ENCODE measurements at places on chromosomes 12 and 14. TPM values are rescaled to one million over a fixed set of nuclear protein-coding genes. Genes with fewer than 3 reads are reported as not detected.

YARS2 gene
- 18.5 TPM for total RNA-seq

KLRB1 gene
- total RNA-seq: 4.3 TPM

LALBA gene
- not detected for total RNA-seq

DNA sequence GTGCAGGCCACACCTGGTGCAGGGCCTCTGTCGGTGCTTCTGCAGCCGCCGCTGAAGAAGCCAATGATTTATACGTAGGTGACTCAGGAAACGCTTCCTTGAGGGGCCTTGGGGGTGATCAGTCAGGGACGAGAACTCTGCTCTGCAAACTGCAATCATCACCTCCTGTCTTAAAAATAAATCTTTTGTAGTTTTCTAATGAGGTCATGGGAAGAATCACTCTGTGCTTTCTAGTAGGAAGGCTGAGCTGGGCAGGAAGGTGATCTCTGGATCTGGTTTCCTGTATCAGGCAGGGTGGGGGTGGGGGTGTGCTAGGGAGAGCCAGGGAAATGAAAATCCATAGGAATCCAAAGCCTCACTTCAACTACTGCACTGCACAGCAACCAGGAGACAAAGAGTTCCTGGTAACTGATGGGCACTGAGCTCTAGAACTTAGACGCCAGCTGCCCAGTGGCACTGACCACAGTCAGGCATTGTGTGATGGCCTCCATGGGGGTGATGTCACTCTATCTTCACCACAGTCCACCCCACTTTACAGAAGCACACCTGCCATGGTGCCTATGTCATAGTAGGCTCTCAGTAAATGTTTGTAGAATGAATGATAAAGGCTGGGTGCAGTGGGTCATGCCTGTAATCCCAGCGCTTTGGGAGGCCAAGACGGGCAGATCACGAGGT, 292.4 kb upstream of the PWP1 start:
- DNase-seq: no peak

DNA sequence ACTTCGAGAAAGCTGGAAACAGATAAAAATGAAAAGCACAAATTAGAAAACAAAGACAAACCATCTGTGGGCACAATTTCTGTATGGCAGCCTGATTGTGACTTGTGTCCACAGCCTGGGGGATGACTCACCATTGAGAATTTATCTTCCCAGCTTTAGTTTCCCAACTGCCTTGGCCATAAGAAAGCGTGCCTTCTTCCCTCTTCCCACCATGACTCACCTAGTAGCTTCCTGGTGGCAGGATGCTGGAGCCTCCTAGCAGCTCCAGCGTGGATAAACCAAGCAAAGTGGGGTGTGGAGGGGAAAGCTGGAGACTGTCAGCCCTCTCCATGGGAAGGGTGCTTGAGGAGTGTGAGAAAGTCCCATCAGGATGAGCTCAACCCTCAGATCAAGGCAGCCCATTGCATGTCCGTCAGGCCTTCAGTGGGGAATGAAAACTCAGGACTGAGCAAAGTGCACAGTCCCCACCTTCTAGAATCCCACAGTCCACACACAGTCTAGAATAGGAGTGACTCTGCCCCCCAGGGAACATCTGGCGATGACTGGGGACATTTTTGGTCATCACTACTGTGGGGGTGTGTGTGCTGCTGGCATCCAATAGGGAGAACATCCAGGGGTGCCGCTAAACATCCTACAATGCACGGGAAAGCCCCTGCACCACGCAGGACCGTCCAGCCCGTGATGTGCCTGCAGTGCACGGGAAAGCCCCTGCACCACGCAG, 22.4 kb upstream of the SERPINA6 start:
- no peak for DNase-seq

- DNase-seq: no peak
Observed at GRCh38 chr12:57390174-57390573, 40.7 kb downstream of the R3HDM2 start.

DNA sequence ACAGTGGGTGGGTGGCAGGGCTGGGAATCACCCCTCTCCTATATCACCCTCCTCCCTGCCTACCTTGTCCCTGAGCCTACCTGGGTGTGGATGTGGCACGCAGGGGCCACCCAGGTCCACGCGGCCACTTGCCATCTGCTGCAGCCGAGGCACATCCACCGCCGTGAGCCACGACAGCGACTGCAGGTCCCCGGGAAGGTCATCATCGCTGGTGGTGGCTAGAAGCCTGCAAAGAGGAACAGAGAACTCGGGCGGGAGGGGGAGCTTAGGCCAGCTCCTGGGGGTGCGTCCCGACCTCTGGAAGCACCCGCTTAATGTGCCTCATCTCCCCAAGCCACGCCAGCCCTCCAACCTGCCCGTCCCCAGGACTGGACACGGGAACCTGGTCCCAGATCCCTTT, 19.0 kb downstream of the FOXN4 start:
- no peak for DNase-seq

DNA sequence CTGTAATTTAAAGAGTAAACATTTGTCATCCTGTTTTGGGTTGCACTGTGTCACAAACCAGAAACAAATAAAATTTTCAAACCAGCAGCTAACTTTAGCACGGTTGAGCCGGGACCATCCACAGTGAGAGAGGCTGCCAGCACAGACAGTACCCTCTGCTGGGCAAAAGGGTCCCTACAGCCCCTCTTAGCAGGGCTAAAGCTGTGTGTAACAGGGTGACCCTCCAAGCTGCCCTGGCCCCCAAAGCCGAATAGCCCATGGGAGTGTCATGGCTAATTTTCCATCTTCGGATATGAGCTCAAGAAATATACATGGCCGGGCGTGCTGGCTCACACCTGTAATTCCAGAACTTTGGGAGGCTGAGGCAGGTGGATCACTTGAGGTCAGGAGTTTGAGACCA, 157.1 kb upstream of the GRIN2B start:
- no peak for DNase-seq

- DNase-seq: no peak
Observed at GRCh38 chr14:52369305-52369801, 55.2 kb downstream of the PTGER2 start.

PTPRQ gene
- 7.8 TPM for total RNA-seq

DNA sequence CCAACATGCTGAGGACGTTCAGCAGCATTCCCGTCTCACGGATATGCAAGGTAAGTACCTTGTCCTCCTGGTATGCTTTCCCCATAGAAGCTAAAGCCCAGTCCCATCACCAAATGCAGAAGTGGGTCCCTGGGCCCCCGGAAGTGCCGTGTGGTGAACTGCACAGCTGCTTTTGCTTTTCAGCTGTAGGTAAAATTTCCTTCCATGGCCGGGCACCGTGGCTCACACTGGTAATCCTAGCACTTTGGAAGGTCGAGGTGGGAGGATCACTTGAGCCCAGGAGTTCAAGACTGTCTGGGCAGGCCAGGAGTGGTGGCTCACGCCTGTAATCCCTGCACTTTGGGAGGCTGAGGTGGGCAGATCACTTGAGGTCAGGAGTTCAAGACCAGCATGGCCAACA, 44.1 kb downstream of the HSP90AA1 start:
- DNase-seq: no peak

RPS6KL1 gene
- total RNA-seq: 2.0 TPM

AICDA gene
- 0.77 TPM for total RNA-seq

DNA sequence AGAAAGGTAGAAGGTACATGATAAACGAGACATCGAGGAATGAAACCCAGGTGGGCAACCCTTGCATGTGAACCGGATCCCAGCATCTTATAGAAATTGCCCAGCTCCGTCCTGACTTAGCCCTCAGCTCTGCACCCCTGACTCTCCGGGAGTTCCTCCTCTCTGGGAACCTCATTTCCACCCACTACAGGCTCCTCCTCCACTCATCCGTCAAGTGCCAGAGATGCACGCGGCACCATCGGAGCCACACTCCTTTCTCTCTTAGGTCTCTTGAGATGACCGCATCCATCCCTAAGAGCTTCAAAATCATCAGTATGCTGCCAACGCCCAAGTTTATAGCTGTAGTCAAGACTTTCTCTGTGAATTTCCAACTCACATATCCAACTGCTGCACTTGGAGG, 84.7 kb downstream of the TTC7B start:
- no peak for DNase-seq

KRT78 gene
- not detected for total RNA-seq

BMP4 gene
- 11.5 TPM for total RNA-seq

GRCh38 chr14:30252783-30253674, 305.9 kb upstream of the G2E3 start:
- DNase-seq: no peak

POTEM gene
- total RNA-seq: not detected

GRCh38 chr12:22541496-22542155, 2.7 kb downstream of the C2CD5 start:
- no peak for DNase-seq

- DNase-seq: no peak
Observed at GRCh38 chr14:91964724-91965123, 17.2 kb upstream of the FBLN5 start.

KRT7 gene
- 257 TPM for total RNA-seq

GRCh38 chr14:104993306-104993705, 7.7 kb downstream of the CLBA1 start:
- no peak for DNase-seq

GRCh38 chr14:71319666-71320065, 412.4 kb downstream of the PCNX1 start:
- DNase-seq: no peak

PTPRO gene
- 21.4 TPM for total RNA-seq

DNA sequence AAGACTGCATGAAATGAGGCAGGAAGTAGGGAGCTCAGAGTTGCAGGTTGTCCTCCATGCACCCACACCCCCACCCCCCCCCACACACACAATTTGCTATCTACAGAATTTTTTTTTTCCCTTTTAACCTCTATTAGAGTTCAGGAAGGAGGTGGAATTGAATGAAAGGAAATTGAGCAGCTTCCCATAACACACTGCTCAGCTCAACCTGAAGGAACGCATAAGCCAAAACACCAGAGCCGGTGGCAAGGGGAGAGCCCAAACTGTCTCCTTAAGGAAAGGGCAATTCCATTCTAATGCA, 74.1 kb downstream of the NUAK1 start:
- DNase-seq: no peak

- no peak for DNase-seq
Observed at GRCh38 chr12:90773491-90773890, 181.5 kb downstream of the CCER1 start.

GRCh38 chr14:93928184-93929047, 1.3 kb downstream of the FAM181A start:
- DNase-seq: no peak

GRCh38 chr12:25615119-25615518, 62.0 kb upstream of the LMNTD1 start:
- no peak for DNase-seq

SLC41A2 gene
- 24.8 TPM for total RNA-seq

GCN1 gene
- 73.6 TPM for total RNA-seq

- no peak for DNase-seq
Observed at GRCh38 chr12:85296362-85296761, 16.3 kb downstream of the ALX1 start.

- DNase-seq: peak; percentile 59
Observed at GRCh38 chr12:9707864-9708808, 24.8 kb downstream of the CLECL1 start.

GRCh38 chr14:91142214-91142668, 28.4 kb downstream of the DGLUCY start:
- DNase-seq: no peak

- no peak for DNase-seq
Observed at GRCh38 chr14:26204366-26204727, 393.5 kb downstream of the NOVA1 start.

- DNase-seq: no peak
Observed at GRCh38 chr12:33427071-33427470, 12.5 kb downstream of the SYT10 start.

DNA sequence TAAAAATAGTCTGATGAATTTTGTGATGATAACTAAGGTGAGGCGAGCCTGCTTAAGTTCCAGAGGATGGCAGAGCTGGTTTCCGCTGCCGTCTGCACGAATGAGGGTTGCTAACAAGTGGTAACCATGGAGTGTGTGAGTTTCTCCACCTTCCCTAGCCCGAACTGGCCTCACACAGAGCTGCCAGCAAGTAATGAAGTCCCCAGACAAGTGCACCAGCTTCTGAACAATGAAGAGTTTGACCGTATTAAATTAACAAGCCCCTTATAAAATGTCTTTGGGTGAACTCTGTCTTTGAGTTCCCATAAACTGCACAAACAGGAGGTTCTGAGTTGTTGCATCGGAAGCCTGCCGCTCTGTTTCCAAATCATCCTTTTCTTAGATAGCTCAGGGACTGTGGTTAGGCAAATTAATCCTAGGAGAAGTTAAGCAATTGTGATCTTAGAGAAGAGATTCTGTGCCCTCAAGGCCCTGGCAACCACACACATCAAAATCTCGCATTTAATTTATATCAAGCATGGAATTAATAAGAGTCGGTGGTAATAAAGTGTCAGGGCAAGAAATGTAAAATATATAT, 274.1 kb upstream of the DAAM1 start:
- DNase-seq: no peak

DNA sequence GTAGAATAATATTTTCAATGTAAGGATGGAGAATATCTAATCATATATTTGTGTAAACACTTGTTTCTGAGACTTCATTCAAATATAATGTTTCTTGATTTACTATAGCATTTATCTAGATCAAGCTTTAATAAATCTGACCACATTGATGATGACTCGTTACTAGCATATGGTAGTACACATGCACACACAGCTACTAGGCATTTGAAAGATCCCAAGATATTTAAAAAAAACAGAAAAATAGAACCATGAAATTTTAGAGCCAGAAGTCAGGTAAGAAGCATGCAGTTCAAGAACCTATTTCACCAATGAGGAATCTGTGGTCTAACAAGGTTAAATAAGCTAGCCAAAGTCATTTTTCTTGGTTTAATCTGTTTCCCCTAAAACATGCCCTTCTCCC, 32.0 kb downstream of the DCP1B start:
- no peak for DNase-seq

DNA sequence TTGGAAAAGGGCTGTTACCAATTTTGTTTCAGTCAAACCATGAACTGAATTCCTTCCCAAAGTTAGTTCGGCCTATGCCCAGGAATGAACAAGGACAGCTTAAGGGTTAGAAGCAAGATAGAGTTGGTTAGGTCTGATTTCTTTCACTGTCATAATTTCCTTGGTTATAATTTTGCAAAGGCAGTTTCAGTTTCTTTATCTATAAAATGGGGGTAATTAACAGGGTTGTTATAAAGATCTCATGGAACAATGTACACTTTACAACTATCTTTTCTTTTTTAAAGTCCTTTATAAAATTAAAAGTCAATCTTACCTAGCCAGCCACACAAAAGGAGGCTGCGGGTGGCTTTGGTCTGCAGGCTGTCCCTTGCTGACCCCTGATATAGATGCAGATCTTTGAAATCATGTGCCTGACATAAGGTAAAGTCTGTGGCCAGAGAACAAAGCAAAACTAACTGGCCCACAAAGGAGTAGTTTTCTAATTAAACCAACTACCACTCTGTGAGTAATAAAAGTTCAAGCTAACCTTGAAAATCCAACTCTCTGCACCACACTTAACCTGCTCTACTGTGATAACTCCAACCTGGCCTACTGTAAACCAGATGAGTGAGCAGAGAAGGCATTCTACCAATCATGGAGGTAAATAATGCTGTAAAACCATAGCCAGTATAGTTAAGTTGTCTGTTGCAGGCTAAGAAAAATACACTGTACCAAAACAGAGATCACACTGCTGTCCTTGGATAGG, 49.5 kb downstream of the SLC38A1 start:
- DNase-seq: no peak
